ENCODE measurements at places on chromosomes 6 and 20. TPM values are rescaled to one million over a fixed set of nuclear protein-coding genes. Genes with fewer than 3 reads are reported as not detected.
A peak's percentile ranks its signal among the peaks of the same experiment; 100 is the strongest.

DNA sequence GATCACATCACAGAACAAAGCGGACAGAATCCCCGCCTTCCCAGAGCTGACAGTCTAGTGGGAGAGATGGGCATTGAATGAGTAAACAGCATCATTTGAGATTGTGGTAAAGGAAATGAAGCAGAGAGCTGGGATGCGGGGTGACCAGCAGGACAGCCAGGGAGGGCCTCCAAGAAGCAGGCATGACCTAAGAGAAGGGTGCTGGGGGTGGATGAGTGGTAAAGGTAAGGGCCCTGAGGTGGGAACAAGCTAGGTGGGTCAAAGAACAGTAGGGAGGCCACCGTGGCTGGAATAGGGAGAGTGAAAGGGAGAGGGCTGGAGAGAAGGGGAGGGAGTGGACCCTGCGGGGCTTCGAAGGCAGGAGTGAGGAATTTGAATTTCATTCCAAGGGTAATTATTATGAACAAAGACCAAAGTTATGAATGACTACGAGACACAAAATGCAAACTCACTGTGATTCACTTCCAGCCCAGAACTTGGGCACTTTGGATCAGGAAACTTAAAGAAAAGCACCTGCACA is 61.4 kb downstream of the CEBPB start:
- H3K36me3 ChIP-seq: no peaks in the 10 kb centered on the region
- H3K27ac ChIP-seq: no peak overlapping the region
- no peak for DNase-seq
- peaks cover 46% of the 10 kb centered on the region for H3K4me1 ChIP-seq

DNA sequence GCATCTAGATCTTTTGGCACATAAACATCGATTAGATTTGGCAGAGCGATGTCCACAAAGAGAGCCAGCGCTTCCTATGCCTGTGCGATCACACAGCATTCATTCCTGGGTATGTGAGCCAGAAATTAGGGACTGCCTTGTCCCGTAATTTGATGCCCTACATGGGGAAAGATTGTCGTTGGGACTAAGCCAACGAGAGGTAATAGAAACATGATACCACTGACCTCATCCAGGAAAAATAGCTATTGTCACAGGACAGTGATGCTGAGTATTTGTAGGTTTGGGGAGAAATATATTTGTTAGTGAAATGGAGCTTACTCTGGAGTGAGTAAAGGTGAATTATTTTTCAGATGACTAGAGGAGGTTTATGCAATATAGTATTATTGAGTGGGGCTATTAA is 154.0 kb downstream of the TSHZ2 start:
- DNase-seq: no peak
- no peaks in the 10 kb centered on the region for H3K36me3 ChIP-seq
- no peak overlapping the region for H3K27ac ChIP-seq
- H3K4me1 ChIP-seq: no peaks in the 10 kb centered on the region
- no peaks in the 10 kb centered on the region for H3K27me3 ChIP-seq

- H3K27me3 ChIP-seq: no peaks in the 10 kb centered on the region
- no peak overlapping the region for H3K27ac ChIP-seq
- H3K4me1 ChIP-seq: peaks cover 9% of the 10 kb centered on the region
- DNase-seq: no peak
- H3K36me3 ChIP-seq: no peaks in the 10 kb centered on the region
Measured at GRCh38 chr6:121880831-121881230, 445.4 kb downstream of the GJA1 start.

- H3K36me3 ChIP-seq: peaks cover 5% of the 10 kb centered on the region
- H3K4me3 ChIP-seq: peak overlapping the region; percentile 95
- DNase-seq: peak; percentile 36
Measured at GRCh38 chr20:58651559-58651945, 469 bp downstream of the STX16 start.

DNA sequence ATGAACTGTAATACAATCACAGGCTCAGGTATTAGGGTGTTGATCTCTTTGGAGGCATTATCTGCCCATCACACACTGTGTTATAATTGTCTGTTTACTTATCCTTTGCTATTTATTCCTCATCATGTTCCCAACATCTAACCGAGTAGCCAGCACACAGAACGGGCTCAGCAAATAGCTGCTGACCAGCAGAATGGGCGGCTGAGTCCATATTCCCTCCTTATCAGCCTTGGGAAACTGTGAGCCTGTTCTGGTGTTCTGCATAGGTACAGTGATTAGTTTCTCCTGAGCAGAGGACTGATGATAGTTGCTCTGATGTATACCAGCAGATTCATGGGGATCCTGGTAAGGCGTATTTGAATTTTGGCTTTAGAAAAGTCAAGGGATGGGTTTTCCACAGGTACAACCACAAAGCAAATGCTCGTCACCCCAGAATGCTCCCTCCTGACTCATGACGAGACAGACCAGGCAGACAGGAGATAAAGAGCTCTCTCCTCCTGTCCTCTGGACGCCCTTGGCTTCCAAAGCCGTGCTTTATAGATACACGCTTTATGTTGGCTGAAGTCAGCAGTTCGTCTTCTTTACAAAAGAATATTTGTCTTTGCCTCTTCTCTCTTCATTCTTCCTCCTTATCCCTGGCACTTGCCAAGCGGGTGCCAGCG is 166.7 kb downstream of the TTLL2 start:
- DNase-seq: no peak
- H3K4me1 ChIP-seq: peaks cover 63% of the 10 kb centered on the region
- H3K27me3 ChIP-seq: no peaks in the 10 kb centered on the region
- no peak overlapping the region for H3K27ac ChIP-seq
- H3K4me3 ChIP-seq: peak overlapping the region; percentile 31
- no peaks in the 10 kb centered on the region for H3K36me3 ChIP-seq

DNA sequence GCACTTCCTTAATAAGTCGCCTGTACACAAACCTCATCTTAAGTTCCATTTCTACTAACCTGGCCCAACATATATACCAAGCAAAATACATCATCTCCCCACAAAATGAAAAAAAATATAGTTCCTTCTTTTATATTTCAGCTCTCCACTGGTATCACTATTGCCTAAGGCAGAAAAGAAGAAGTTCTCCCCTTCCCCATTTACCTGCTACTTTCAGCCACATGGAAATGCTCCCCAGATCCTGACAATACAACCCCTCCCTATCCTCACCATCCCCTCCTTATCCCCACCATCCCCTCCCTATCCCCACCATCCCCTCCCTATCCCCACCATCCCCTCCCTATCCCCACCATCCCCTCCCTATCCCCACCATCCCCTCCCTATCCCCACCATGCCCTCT is 175.7 kb downstream of the LINC00237 start:
- DNase-seq: no peak
- H3K36me3 ChIP-seq: no peaks in the 10 kb centered on the region
- H3K4me3 ChIP-seq: no peak overlapping the region
- no peaks in the 10 kb centered on the region for H3K4me1 ChIP-seq
- H3K27me3 ChIP-seq: peaks cover 30% of the 10 kb centered on the region

DNA sequence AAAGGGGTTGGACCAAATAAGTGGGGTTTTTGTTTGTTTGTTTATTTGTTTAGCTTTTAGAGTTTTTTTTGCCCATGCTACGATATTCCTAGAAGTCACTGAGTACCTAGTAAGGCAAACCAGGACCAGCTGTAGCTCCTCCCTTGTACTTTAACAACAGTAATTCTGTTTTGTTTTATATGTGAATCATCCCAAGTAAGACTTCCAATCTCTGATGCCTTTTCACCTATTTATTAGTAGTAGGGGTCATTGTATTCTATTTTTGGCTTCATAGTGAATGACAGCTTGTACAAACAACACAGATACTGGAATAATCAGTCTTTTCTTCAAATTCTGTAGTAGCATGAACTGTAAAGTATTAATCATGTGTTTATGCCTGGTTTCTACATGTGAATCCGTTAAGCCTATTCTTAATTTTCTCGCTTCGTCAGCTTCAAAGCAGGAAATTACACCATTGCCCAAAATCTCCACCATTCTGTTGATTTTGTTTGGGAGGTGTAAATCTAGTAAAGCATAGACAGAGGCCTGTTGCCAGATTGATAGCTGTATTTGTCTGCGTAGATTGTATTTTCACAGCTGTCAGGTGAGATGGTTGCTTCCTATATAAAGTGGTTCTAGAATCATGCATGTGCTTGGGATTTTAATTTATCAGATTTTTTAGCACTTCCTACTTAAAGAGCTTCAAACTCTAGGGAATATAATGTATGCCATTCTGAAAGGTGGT is 151.5 kb upstream of the FLRT3 start:
- H3K4me1 ChIP-seq: no peaks in the 10 kb centered on the region
- H3K4me3 ChIP-seq: no peak overlapping the region
- no peak overlapping the region for H3K27ac ChIP-seq

- DNase-seq: peak; percentile 54
- no peaks in the 10 kb centered on the region for H3K27me3 ChIP-seq
- H3K4me1 ChIP-seq: no peaks in the 10 kb centered on the region
Measured at GRCh38 chr6:18323935-18324705, 59.8 kb upstream of the DEK start.

GRCh38 chr20:19929481-19930145 is 87.5 kb upstream of the NAA20 start:
- no peak overlapping the region for H3K4me3 ChIP-seq
- no peaks in the 10 kb centered on the region for H3K36me3 ChIP-seq
- no peaks in the 10 kb centered on the region for H3K27me3 ChIP-seq
- no peak for DNase-seq

GRCh38 chr20:44271915-44272663 is 25.0 kb downstream of the GDAP1L1 start:
- no peak overlapping the region for H3K27ac ChIP-seq
- H3K4me1 ChIP-seq: peaks cover 43% of the 10 kb centered on the region
- no peak for DNase-seq

- H3K4me1 ChIP-seq: no peaks in the 10 kb centered on the region
- no peak for DNase-seq
Measured at GRCh38 chr20:54560357-54560756, 85.0 kb downstream of the DOK5 start.

DNA sequence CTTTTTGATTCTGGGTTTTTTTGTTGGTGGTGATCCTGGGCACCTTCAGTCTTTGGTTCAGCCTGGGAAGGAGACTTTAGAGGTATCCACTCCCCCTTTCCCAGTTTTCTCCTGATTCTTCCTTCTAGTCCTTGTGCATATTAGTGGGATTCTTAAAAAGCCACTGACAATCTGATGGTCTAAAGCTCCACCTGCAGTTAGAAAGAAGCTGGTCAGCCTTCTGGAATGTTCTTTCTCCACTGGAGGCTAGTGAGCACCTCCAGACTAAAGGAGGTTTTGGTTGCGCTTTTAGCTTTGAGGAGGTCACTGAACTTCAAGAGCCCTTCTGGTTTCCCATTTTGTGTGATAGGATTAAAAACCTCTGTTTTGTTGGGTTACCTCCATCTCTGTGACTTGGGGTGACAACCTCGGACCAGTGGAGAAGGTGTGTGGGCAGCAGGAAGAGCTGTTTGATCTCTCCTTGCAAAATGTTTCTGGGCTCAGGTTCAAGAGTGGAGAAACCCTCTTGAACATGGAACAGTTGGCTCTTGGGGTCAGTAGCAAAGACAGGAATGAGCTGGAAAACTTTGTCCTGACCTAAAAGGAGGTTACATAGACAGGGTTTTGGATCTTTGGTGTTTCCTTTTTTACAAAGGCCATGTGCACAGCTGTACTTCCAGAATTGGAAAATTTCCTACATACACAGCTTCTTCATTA is 29.0 kb downstream of the JARID2 start:
- DNase-seq: no peak
- H3K4me1 ChIP-seq: peaks cover 64% of the 10 kb centered on the region
- no peak overlapping the region for H3K4me3 ChIP-seq
- H3K27me3 ChIP-seq: no peaks in the 10 kb centered on the region
- no peaks in the 10 kb centered on the region for H3K36me3 ChIP-seq
- no peak overlapping the region for H3K27ac ChIP-seq

DNA sequence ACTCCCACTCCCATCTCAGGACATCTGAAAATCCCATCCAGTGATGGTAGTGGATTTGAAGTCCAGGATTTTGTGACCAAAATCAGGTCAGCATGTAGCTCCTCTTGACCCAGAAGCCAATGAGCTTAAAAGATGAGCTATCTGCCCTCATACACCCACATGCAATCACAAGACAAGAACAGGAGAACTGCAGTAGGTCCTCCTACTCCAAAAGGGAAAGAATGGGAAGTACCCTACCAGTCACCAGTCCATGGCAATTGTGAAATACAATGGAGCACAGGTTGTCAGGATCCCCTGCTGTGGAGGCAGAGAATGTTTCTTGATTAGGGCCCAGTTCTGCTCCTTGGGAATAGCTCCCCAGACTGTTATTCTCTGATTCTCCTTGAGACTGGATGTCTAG is 347.3 kb upstream of the CNR1 start:
- no peak overlapping the region for H3K27ac ChIP-seq
- H3K36me3 ChIP-seq: no peaks in the 10 kb centered on the region
- no peak for DNase-seq
- no peak overlapping the region for H3K4me3 ChIP-seq
- no peaks in the 10 kb centered on the region for H3K4me1 ChIP-seq

GRCh38 chr6:7535498-7535897 is 6.0 kb upstream of the DSP start:
- H3K27ac ChIP-seq: no peak overlapping the region
- no peak for DNase-seq
- peaks cover 11% of the 10 kb centered on the region for H3K27me3 ChIP-seq
- peaks cover 26% of the 10 kb centered on the region for H3K4me1 ChIP-seq

DNA sequence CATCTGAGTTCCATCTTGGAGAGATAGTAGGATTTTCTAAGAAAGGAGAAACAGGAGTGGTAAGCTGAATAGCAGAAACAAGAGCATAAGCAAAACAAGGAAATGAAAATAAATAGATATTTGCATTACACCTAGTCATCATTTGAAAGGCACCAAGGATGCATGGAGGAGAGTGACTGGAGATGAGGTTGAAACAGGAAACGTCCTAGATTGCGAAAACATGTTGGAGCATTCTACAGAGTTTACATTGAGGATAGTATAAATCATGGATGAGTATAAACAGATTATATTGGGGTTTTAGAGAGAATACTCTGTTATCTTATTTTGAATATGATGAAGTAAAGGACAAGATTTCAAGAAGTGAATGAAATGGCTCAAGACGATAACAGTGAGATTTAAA is 507.3 kb downstream of the EYS start:
- H3K27ac ChIP-seq: no peak overlapping the region
- H3K36me3 ChIP-seq: no peaks in the 10 kb centered on the region
- no peak for DNase-seq
- H3K4me3 ChIP-seq: no peak overlapping the region

DNA sequence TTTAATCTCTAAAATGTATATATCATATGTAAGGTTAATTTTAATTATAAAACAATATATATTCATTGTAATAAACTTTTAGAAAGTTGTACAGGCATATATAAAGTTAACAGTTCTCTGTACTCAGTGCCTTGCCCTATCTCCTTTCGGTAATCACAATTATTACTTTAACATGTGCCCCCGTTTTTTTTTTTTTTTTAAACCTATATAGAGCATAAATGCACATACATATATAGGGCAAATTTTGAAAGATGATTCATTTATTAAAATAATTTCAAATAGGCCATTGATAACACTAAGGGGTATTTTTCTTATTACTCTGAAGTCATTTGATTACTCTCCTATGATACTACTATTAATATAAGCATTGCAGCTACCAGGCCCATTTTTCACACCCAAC is 1.9 kb downstream of the ASF1A start:
- peak overlapping the region; percentile 96 for H3K27ac ChIP-seq
- peaks cover 3% of the 10 kb centered on the region for H3K36me3 ChIP-seq
- H3K27me3 ChIP-seq: no peaks in the 10 kb centered on the region
- peak overlapping the region; percentile 84 for H3K4me3 ChIP-seq
- H3K4me1 ChIP-seq: peaks cover 63% of the 10 kb centered on the region

GRCh38 chr6:142713959-142714358 is 231.0 kb downstream of the HIVEP2 start:
- no peak overlapping the region for H3K27ac ChIP-seq
- no peak overlapping the region for H3K4me3 ChIP-seq
- no peaks in the 10 kb centered on the region for H3K36me3 ChIP-seq
- no peak for DNase-seq

Gene TNXB
- 1.6 TPM for total RNA-seq

Gene SUMO4
- 1.2 TPM for total RNA-seq

Gene VGLL2
- total RNA-seq: not detected

Gene SLC17A2
- 11.2 TPM for total RNA-seq

Gene ELMO2
- 35.7 TPM for total RNA-seq
